AG09319 (cell line): ENCODE measurements at places on chromosomes 11 and 22.

DNA sequence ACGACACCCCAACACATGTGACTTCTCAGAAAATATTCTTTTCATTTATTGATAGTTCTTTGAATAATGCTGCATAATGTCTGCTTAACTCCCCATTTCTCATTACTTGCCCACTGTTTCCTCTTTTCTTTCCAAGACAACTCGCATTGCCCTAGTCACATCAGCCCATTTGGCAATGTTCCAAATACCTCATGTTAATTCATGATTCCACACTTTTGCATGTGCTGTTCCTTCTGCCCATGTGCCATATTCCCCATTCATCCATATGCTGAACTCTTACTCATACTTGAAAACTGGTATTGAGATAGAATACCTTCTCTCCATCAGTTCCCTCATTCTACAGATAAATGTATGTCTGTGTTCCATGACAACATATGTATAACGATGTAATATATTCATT, 993.7 kb downstream of the OPCML start:
- DNase-seq = no peak

GRCh38 chr11:65871811-65872548, 620 bp downstream of the EFEMP2 start:
- DNase-seq = no peak

GRCh38 chr11:123653827-123654565, 428 bp downstream of the SCN3B start:
- DNase-seq = no peak

- no peak for DNase-seq
These were observed 227.2 kb upstream of the E2F8 start for GRCh38 chr11:19467904-19468303.

DNA sequence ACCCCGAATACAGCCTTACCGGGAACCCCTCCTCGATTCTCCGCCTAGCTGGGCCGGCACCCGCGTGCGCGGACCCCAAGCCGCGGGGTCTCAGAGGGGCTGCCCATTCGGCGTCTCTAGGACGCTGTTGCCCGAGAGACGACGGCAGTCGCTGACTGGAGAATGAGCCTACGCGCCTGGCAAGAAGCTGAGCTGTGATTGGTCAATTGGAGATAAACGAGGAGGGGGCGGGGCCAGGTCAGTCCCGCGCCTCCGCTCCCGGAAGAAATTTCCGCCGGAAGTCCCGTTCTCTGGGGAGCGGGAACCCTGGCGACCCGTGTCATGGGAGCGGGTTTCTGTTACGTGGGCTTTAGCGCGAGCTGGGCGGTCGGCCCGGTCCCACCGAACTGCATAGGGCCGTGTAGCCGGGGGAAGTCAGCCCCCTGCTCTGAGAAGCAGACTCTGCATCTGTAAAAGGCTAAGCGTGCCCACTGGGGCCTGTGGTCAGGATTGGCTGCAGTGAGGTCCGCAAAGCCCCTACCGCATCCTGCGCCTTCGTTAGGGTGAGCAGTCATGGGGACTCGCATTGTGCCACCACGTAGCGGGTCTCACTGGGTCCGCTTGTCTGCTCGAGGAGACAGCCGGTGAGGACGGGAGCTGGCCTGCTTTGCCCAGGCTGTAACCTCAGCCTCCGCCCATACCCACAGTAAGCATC, at the start of gene EFCAB6:
Gene EFCAB6, minus strand, starts transcription at position 157 of the 694 bp plus-strand sequence. CDS start 29,987 bp downstream, outside the sequence.
- DNase-seq = peak; percentile 81

- peak; percentile 34 for DNase-seq
These were observed 8.5 kb upstream of the CCDC89 start for GRCh38 chr11:85694385-85694980.
